Mammary microvascular endothelial cell (primary cell): ENCODE measurements at places on chromosomes 7 and 10. TPM values are rescaled to one million over a fixed set of nuclear protein-coding genes. Genes with fewer than 3 reads are reported as not detected.

WNT16 gene
- total RNA-seq, result not detected in 2 replicates

FMC1 gene
- total RNA-seq, result 11.1 and 14.7 TPM in 2 replicates

LGI1 gene
- total RNA-seq, result not detected in 2 replicates

WASHC2A gene
- 42.4 and 42.8 TPM in 2 replicates for total RNA-seq

PRTFDC1 gene
- total RNA-seq, result 7.8 and 9.4 TPM in 2 replicates

EIF5AL1 gene
- total RNA-seq, result 0.60 and 0.74 TPM in 2 replicates

FGL2 gene
- total RNA-seq, result 0.25 TPM in 1 of 2 replicates, not detected in the other

TSPAN13 gene
- total RNA-seq, result 55.2 and 56.2 TPM in 2 replicates

NAT16 gene
- not detected in 2 replicates for total RNA-seq

C10orf53 gene
- total RNA-seq, result not detected in 2 replicates
